ENCODE measurements at places on chromosomes 3 and 15.

DNA sequence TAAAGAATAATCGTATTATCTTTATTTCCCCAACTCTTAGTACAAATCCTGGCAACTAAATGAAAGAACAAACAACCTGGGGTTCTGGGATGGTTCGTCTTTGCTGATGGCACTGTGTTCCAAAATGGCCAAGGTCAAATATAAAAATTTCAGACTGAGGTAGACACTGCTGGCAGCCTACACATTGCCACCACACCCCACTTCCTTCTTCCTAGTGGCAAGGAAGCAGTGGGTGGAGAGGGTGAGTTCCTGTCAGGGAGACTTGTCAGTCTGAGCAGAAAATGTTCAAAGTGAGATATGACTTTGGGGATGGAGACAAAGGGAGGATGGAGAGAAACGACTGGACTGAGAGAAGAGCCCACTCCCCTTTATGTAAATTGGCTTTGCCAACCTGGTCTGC, 69.6 kb downstream of the LMCD1 start:
- DNase-seq = no peak

- DNase-seq = no peak
Observed at GRCh38 chr15:90043530-90044010, 42.4 kb downstream of the ZNF710 start.

DNA sequence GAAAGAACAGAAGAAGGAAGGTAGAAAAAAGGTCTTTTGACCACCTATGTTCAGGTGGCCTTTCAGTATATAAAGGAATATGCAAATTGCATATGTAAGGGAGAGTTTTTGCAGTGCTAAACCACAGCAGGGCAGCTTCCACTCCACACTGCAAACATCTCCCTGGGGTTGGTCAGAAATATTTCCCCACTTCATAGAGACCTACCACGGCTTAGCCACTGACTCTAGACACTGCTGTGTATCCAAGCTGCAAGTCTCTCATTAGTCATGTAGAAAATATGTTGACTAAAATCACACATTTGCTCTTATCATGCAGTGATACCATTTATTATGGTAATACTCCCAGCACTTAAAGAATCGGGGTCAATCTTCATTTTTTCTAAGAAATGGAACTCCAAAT, 214.9 kb upstream of the NR2F2 start:
- DNase-seq = peak; percentile 72

GRCh38 chr3:181076558-181076957, 87.0 kb upstream of the DNAJC19 start:
- DNase-seq = no peak

Data from fibroblast of skin of right quadriceps (primary cell).